ENCODE measurements at places on chromosomes 6 and 20. TPM values are rescaled to one million over a fixed set of nuclear protein-coding genes. Genes with fewer than 3 reads are reported as not detected.
A peak's percentile ranks its signal among the peaks of the same experiment; 100 is the strongest.

DNA sequence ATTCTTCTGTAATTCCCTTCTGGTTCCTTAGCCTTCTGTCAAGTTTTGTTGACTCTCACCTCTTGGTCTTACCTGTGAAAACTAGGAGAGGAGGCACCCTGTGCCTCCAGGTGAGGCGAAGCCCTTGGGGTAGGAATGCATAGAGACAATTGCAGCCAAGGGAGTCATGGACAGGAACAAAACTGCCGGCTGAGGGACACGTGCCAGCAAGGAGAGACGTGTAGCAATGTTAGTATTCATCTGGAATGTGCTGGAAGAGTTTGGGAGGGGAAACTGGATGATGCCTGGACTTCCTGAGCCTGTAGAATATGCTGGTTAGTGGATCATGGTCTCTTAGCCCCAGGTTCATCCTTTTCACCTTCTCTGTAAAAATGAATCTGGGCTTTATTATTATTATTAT lies 3.9 kb upstream of the TIAM2 start:
- no peak for DNase-seq
- H3K36me3 ChIP-seq: no peaks in the 10 kb centered on the region
- H3K27me3 ChIP-seq: peaks cover 23% of the 10 kb centered on the region
- H3K4me3 ChIP-seq: no peak overlapping the region
- H3K27ac ChIP-seq: no peak overlapping the region

- no peak for DNase-seq
- no peaks in the 10 kb centered on the region for H3K27me3 ChIP-seq
- no peak overlapping the region for H3K27ac ChIP-seq
- no peak overlapping the region for H3K4me3 ChIP-seq
- H3K36me3 ChIP-seq: no peaks in the 10 kb centered on the region
- H3K4me1 ChIP-seq: no peaks in the 10 kb centered on the region
Observed at GRCh38 chr6:100962466-100962865, 81.3 kb upstream of the ASCC3 start.

DNA sequence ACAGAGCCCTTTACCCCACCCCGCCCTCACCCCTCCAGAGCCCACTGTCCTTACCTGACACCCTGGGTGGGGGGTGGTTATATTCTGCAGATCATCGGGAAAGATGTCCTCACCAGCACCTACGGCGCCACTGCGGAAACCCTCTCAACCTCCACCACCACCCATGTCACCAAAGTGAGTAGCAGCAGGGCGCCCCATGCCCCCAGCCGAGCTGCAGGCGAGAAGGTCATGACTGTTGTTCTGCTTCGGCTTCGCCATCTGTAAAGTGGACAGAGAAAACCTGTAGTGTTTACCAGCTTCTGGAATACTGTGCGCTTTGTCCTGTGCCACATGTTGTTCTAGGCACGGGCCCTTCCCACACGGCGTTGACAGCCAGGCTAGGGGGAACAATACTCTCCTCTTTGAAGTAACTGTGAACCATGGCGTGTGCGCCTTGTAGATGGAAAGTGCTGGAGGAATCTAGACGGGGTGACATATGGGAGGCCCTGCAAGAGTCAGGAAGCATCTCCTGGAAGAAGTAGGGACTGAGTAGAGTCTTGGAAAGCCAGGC lies 16.5 kb upstream of the AAR2 start:
- H3K4me3 ChIP-seq: no peak overlapping the region
- no peak overlapping the region for H3K27ac ChIP-seq
- no peaks in the 10 kb centered on the region for H3K27me3 ChIP-seq
- DNase-seq: no peak
- no peaks in the 10 kb centered on the region for H3K4me1 ChIP-seq

Gene TRAPPC3L
- total RNA-seq: not detected

- H3K27me3 ChIP-seq: no peaks in the 10 kb centered on the region
- peaks cover 29% of the 10 kb centered on the region for H3K4me1 ChIP-seq
- H3K4me3 ChIP-seq: no peak overlapping the region
- no peak overlapping the region for H3K27ac ChIP-seq
Observed at GRCh38 chr20:2657241-2657640, 4.8 kb downstream of the NOP56 start.

Gene RAET1L
- not detected for total RNA-seq

Gene TENT5A
- 14.7 TPM for total RNA-seq

Gene LKAAEAR1
- not detected for total RNA-seq

DNA sequence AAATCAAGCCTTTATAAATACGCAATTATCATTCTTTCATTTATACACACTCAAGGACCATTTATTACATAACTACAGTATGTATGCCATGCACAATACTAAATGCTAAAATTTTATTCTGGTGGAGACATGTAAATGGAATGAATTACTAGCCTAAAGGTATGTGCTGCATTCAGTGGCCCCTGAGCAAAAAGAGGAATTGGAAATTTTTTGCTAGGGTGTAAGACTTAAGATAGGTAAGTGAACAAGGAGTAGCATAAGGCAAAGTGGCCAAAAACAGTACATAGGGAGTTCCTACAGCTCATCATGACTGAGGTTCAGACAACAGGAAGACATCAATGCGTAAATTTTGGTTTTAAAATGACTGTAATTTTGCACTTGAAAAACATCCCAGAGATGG lies 2.3 kb upstream of the MTFR2 start:
- DNase-seq: no peak
- H3K27me3 ChIP-seq: no peaks in the 10 kb centered on the region
- peaks cover 19% of the 10 kb centered on the region for H3K36me3 ChIP-seq
- peaks cover 29% of the 10 kb centered on the region for H3K4me1 ChIP-seq
- no peak overlapping the region for H3K4me3 ChIP-seq
- H3K27ac ChIP-seq: no peak overlapping the region

GRCh38 chr6:21099338-21100314 lies 493.9 kb upstream of the SOX4 start:
- peak overlapping the region; percentile 56 for H3K27ac ChIP-seq
- H3K4me1 ChIP-seq: peaks cover 14% of the 10 kb centered on the region
- no peaks in the 10 kb centered on the region for H3K36me3 ChIP-seq
- H3K27me3 ChIP-seq: no peaks in the 10 kb centered on the region
- no peak for DNase-seq

DNA sequence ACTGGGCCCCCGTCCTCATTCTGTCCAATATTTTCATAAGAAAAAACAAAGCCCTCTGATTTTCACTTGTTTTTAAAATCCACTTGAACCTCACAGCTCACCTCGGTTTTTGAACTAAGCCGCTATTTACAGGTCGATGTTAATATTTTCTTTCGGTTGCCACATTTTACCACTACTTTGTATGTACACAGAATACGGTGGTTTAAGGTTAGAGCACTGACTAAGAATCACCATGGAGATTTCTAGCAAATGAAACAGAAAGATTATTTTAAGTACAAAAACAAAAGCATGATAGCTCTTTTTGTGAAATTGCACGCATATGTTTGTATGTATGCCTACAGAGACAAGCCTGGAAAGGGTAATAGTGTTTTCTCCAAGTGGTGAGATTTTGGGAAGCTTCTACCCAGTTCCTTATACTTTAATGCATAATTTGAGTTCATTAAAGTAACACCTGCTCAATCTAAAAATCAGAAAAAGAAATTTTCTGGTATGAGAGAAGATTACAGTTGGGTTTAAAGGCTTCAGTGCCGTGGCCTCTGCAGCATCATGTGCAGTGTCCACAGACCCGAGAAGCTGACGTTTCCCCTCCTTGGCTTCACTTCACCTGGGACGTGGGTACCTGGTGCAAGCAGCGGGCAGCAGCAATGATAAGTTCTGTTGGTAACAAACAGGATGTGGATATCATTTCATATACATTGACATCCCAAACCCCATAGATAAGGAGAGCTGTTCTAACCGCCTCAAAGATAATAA lies 144.0 kb downstream of the UST start:
- H3K4me1 ChIP-seq: peaks cover 8% of the 10 kb centered on the region
- no peaks in the 10 kb centered on the region for H3K27me3 ChIP-seq
- H3K27ac ChIP-seq: no peak overlapping the region
- no peak for DNase-seq
- no peak overlapping the region for H3K4me3 ChIP-seq

Gene DIDO1
- 117 TPM for total RNA-seq

Gene VNN1
- not detected for total RNA-seq

DNA sequence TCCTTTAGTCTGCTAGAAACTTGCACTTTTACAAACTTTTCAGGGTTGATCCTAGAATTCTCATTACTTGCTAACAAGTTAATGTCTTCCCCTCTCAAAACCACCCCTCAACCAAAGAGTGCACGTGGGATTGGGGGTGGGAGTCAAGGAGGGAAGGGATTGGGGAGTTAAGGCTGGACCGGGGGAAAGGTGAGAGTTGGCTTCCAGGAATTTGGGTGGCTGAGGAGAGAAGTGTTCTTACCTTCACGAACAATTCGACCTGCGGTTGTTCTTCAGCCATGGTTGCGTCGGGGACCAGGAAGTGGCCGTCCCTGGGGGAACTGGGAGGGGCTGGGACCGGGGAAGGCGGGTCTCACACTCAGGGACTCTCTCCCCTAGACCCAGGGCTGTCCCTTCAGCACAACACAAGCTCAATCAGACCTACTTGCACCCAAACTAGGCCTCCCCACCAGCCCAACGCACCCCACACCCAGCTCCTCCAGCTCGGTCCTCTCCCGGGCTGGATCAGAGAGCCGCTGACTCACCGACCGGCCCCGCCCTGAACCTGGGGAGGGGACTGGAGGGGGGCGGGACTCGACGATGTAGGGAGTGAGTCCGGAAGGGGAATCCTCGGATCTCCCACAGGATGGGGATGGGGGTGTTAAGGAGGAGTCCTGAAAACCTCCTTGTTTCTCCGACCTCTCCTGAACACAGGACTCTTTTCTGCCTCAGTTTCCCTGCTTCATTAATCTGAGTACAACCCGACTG lies at the start of gene CLIC1:
TSS of gene CLIC1 (minus strand) at position 510 of the 747 bp plus-strand sequence. CDS start at position 280, 230 bp downstream.
- peak within 1 kb of the TSS; percentile 85 for H3K4me3 ChIP-seq
- no peaks in the 10 kb centered on the region for H3K27me3 ChIP-seq
- DNase-seq: peak; percentile 96
- H3K36me3 ChIP-seq: peaks cover 32% of the 10 kb centered on the region

DNA sequence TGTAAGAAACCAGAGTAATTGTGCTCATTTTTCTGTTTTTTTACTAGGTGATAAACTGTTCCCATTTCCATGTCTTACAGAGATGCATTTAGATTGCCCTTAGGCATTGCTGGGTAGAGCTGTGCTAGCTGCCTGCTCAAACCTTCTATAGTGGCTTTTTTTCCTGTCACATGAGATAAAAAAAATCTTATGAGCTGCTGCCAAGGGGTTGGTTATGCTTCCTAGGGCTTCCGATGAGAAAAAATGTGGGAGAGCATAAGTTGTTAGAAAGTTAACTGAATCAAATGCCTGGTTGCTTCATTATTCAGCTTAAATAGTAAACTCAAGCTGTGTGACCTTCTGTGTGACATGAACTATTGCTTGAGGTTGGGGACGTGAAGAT lies 50.0 kb upstream of the NOX3 start:
- H3K4me3 ChIP-seq: no peak overlapping the region
- DNase-seq: no peak
- H3K27ac ChIP-seq: no peak overlapping the region
- no peaks in the 10 kb centered on the region for H3K27me3 ChIP-seq
- peaks cover 6% of the 10 kb centered on the region for H3K4me1 ChIP-seq

DNA sequence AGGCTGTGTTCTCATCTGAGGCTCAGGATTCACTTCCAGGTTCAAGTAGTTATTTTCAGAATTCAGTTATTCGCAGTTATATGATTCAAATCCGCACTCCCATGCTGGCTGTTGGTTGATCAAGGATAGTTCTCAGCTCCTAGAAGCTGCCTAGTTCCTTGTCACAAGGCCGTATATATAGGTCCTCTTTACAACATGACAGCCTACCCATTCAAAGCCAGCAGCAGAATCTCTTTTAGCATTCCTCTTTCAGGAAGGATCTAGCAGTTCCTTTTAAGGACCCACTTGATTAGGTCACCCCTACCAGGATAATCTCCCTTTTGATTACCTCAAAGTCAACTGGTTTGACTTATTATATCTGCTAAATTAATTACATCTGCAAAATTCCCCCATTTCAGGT lies 23.8 kb upstream of the LAMP5 start:
- no peak overlapping the region for H3K4me3 ChIP-seq
- no peaks in the 10 kb centered on the region for H3K4me1 ChIP-seq
- H3K27me3 ChIP-seq: no peaks in the 10 kb centered on the region
- H3K27ac ChIP-seq: no peak overlapping the region
- H3K36me3 ChIP-seq: no peaks in the 10 kb centered on the region

All from stomach (tissue), 19 donors.